ENCODE measurements at places on chromosomes 4 and X.

GRCh38 chr4:85928775-85929591, 430.9 kb downstream of the MAPK10 start:
- no peak for DNase-seq

- no peak for DNase-seq
Measured at GRCh38 chrX:15498741-15499140, 1.9 kb upstream of the BMX start.

DNA sequence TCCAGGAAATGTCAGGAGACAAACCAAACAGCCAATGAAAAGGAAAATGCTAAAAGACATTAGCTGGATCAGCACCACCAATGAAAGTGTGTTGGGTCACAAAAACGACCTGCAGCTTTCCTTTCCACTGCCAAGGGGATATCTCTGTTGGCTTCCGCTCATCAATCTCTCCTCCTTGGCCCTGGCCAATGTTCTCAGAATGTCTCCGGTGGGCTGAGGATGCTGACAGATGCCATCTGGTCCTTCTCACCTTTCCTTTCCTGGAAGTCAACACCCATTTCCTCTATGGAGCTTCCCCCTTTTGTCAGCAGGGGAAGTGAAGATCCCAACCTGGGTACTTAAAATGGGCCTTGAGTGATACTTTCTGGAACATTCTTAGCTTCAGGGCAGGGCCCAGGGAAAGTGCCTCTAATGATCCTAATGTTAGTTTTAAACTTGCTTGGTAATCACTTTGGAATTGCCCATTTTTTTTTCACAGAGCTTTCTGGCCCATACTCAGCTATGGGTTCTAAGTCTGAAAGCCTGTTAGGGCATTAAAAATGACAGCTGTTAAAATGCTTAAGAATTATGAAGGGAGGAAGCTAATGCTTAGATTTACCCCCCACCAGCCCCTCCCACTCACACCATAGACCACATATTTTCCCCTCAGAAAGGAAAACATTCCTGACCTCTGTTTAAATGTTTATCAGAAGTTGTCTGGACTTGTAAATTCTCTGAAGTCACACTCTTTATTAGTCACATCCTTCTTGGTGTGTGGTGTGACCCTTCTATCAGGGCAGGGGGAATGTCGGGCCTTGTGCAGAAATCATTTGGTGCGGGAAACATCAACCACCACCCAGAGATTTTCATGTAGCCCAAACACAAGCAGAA, 29.2 kb downstream of the IGFBP7 start:
- no peak for DNase-seq

- no peak for DNase-seq
Measured at GRCh38 chr4:42713391-42713790, 56.5 kb upstream of the ATP8A1 start.

- no peak for DNase-seq
Measured at GRCh38 chr4:152458801-152459302, 77.0 kb downstream of the FBXW7 start.

- no peak for DNase-seq
Measured at GRCh38 chr4:127284236-127284635, 348.5 kb upstream of the INTU start.

DNA sequence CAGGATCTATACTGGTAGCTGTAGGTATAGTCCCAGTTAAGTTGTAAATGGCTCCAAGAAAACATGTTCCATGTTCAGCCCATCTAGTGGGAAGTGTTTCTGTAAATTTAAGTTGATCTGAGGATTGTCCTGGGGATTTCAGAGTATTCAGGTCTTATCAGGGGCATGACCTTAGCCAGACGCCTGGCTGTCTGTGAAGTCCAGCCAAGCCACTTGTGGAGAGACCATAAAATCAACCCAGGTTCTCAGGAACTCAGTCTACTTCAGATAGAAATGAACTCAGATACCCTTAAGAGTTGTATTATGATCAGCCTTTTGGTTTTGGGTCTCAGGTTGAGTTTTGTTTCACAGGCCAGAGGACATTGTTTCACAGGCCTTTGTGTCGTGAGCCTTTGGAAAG, 95.9 kb downstream of the EGF start:
- no peak for DNase-seq

DNA sequence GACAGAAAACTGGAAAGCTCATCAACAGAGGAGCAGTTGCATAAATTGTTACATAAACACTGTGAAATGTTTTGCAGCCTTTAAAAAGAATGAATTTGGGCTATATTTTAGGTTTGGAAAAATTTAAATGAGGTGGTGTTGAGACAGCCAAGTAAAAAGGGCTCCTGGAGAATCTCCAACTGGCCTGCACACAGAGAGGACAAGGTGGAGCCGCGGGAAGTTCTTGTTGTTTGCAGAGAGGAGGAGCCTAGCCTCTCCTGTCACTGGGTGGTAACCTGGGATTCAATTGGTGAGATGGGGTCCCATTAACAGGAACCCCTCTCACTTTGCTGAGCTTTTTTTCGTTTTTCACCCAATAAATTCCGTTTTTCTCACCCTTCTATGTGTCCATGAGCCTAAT, 13.4 kb downstream of the GIMD1 start:
- DNase-seq: no peak

GRCh38 chr4:106914223-106914622, 121.9 kb downstream of the DKK2 start:
- DNase-seq: no peak

- DNase-seq: no peak
Measured at GRCh38 chr4:31106419-31106818, 386.2 kb downstream of the PCDH7 start.

DNA sequence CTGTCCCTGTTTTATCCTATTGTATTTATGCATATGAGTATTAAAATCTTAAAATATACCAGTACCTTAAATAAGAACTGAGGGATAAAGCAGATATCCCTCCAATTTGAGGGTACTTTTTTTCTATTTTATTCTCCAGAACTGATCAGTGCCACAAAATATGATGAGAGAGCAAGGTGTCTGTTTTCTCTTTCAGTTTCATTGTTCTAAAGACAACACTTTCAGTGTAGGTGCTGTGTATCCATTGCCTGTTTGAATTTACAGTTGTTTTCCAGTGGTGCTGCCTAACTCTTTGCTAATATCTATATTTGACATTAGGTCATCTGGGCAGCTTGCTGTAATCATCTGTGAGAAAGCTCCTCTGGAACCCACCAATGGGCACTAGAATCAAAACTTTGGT, 394.7 kb downstream of the IL1RAPL1 start:
- no peak for DNase-seq

DNA sequence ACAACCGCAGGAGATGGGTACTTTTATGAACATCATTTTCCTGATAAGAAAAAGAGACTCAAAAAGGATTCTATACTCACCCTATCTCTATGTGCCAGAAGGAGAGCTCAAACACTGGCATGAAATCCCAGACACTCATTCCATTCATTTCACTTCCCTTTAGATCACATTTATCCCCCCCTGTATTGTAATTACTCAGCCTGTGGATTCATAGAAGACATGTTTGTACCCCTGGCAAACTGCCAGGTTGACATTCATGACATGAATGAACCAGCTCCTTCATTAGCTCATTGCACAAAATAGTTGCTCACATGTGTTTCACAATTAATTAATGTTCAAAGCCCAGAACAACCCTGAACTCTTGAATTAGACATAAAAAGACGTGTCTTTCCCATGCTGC, 4.9 kb downstream of the SMR3A start:
- no peak for DNase-seq

DNA sequence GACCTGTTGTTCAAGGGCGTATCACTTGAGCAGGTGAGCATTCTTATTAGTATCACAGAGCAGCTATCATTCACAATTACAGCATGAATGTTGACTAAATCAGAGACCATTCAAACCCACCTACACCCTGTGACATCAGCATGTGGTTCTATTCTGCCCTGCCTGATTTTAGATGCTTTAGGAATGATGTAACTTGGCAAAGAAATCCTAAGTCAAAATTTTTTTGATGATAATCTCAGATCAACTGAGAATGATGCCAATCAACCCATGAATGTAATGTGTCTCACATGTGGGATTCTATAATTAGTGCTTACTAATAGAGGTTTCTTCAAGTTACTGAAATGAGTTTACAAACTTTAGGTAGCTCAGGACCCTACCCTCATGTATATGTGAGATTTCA, 13.4 kb upstream of the CHIC2 start:
- no peak for DNase-seq

GRCh38 chr4:157204634-157205244, 15.8 kb upstream of the GRIA2 start:
- no peak for DNase-seq

- DNase-seq: no peak
Measured at GRCh38 chr4:73606465-73606974, 13.7 kb downstream of the RASSF6 start.

GRCh38 chr4:186151499-186151898, 39.9 kb upstream of the CYP4V2 start:
- no peak for DNase-seq

GRCh38 chr4:180486342-180486741, 1756.9 kb upstream of the TENM3 start:
- no peak for DNase-seq

- DNase-seq: no peak
Measured at GRCh38 chr4:159632031-159632430, 529.2 kb downstream of the RAPGEF2 start.

DNA sequence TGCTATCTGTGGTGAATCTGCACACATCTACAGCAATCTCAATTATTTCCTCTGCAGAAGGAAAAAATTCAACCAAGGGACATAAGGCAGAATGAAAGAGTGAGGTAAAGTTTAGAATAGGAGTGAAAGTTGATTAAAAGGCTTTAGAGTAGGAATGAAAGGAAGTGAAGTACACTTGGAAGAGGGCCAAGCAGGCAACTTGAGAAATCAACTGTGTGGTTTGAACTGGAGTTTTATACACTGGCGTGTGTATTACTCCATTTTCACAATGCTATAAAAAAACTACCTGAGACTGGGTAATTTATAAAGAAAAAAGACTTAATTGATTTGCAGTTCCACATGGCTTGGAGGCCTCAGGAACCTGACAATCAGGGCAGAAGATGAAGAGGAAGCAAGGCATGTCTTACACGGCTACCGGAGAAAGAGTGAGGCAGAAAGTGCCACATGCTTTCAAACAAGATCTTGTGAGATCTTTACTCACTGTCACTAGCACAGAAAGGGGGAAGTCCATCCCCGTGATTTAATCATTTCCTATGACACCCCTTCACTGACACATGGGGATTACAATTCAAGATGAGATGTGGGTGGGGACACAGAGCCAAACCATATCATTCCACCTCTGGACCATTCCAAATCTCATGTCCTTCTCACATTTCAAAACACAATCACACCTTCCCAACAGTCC, 234.8 kb downstream of the IL15 start:
- no peak for DNase-seq

GRCh38 chrX:41721590-41721989, 2.4 kb upstream of the GPR82 start:
- DNase-seq: no peak
